ENCODE measurements at places on chromosomes 11 and 22. TPM values are rescaled to one million over a fixed set of nuclear protein-coding genes. Genes with fewer than 3 reads are reported as not detected.

FOLR1 gene
- total RNA-seq = not detected

PATE2 gene
- not detected for total RNA-seq

CLTCL1 gene
- total RNA-seq = 20.2 TPM

CHRNA10 gene
- total RNA-seq = 0.97 TPM

MPEG1 gene
- total RNA-seq = under 0.01 TPM

CLCF1 gene
- total RNA-seq = 14.6 TPM

CD81 gene
- 362 TPM for total RNA-seq

HEPHL1 gene
- under 0.01 TPM for total RNA-seq

MFNG gene
- not detected for total RNA-seq

C22orf31 gene
- not detected for total RNA-seq

IL17REL gene
- not detected for total RNA-seq

HIPK3 gene
- 69.7 TPM for total RNA-seq

RAB6A gene
- 124 TPM for total RNA-seq

OOSP3 gene
- not detected for total RNA-seq

MTA2 gene
- 86.1 TPM for total RNA-seq

HIKESHI gene
- total RNA-seq = 55.9 TPM

Measured in cardiac atrium fibroblast (primary cell).